ENCODE measurements at places on chromosomes 1 and 21. TPM values are rescaled to one million over a fixed set of nuclear protein-coding genes. Genes with fewer than 3 reads are reported as not detected.

CRYBG2 gene
- total RNA-seq, result 18.5 TPM

CSMD2 gene
- 0.40 TPM for total RNA-seq

BPNT1 gene
- 23.9 TPM for total RNA-seq

SYTL1 gene
- total RNA-seq, result 28.7 TPM

ARF1 gene
- total RNA-seq, result 439 TPM

CFHR1 gene
- not detected for total RNA-seq

KLHDC9 gene
- 7.4 TPM for total RNA-seq

DIRAS3 gene
- not detected for total RNA-seq

ERICH3 gene
- 3.8 TPM for total RNA-seq

TMEM200B gene
- total RNA-seq, result 2.1 TPM

- DNase-seq, result no peak
These were observed 905 bp downstream of the LIX1L start for GRCh38 chr1:145956781-145957442.

DNA sequence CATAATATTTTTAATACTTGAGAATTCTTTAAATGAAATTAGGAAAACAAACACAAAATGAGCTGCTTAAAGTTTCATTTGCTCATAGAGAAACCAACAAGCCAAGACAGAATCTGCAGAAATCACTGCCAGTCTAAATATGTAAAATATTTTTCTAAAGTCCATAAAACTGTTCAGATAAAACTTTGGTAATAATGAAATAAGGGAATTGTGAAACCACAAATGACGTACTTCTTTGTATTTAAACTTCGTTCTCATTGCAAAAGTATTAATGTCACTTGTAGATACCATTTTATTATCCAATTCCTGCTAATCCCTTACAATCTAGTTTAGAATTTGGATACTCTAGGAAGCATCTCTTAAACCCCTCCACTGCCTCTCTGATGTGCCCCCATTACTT lies 234.5 kb upstream of the NEGR1 start:
- no peak for DNase-seq

DNA sequence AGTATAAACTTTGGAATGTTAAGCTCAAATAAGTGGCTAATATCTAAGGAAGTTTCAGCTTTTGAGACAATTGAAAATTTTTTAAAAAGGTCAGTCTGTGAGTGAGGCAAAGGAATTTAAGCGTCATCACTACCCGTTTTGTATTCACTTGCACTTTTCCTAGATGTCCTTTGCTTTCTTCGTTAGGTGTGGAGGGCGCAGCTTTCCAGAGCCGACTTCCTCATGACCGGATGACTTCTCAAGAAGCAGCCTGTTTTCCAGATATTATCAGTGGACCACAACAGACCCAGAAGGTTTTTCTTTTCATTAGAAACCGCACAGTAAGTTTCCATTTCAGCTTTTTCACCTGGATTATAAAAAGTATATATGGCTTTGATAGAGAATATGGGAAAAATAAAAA lies 30.9 kb downstream of the KDM1A start:
- no peak for DNase-seq

GRCh38 chr1:220007438-220007837 lies 38.9 kb downstream of the EPRS1 start:
- no peak for DNase-seq

- no peak for DNase-seq
These were observed 4.3 kb downstream of the SLC9A1 start for GRCh38 chr1:27150641-27151040.

DNA sequence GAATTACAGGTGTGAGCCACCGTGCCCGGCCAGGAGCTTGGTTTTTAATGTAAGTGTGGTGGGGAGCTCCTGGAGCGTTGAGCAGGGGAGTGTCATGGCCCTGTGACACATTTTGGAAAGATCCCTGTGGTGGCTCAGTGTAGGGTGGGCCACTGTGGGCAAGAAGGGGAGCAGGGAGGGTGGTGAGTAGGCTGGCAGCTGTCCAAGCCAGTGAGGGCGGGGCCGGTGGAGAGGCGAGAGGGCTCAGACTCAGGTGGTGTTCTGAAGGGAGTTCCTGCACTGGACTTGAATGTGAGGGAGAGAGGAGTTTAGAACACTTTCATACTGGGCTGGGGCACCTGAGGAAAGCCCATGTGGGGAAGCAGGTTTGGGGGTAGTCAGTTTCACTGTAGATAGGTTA lies 3.1 kb upstream of the EVA1B start:
- DNase-seq, result no peak

DNA sequence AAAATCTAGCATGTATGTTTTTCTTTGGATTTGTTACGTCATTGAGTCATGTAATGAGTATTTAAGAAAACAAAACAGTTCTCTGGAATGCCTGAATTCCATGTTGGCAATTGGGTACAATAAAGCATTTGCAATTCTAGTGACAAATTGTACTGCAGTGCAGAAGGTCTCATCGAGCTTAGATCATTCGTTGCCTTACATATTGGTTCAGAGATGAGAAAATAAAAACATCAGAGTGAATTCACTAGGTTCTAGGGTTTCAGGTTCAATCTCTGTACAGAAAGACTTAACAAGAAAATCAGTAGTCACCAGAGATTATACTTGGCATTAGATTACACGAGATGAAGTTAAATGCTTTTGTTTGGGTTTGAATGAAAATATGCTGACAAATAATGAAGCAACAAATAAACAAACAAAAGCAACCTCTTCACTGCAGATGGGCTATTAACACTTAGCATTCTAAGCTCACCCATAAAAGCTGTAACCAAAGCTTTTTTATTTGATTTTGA lies 124.7 kb downstream of the RYR2 start:
- DNase-seq, result no peak

DNA sequence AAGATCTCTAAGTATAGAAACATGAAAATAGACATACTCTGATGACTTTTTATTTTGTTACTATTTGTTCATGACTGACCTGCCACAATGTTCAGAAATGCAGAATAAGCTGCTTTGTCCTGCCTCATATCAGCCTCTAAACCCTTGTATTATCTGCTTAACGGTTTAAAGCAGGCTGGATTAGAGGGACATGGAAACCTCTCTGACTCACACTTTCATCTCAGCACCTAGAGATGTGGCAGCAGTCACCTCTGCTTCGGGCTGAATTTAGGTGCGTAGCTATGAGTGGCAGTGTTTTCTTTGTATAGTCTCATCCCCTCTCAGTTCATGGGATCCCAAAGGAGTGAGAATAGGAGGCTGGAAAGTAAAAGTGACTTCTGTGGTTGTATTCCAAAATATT lies 255.4 kb downstream of the RGS7 start:
- DNase-seq, result no peak

DNA sequence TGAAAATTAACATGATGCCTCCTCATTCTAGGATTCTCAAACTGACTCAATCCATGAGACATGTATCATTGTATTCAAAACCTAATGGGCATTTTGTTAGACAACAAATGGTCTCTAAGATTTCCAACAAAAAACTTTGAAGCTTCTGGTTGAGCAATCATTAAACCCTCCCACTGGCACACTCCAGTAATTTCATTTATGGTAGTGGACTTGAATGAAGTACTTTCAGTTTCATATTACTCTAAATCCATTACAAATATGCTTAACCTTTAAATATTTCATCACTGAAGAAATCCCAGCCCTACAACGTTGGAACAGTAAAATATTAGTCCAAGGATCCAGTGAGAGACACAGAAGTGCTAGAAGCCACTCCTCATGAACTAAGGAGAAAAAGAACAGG lies 43.5 kb downstream of the GBP6 start:
- no peak for DNase-seq

- no peak for DNase-seq
These were observed 2.1 kb upstream of the CD58 start for GRCh38 chr1:116572771-116573430.

DNA sequence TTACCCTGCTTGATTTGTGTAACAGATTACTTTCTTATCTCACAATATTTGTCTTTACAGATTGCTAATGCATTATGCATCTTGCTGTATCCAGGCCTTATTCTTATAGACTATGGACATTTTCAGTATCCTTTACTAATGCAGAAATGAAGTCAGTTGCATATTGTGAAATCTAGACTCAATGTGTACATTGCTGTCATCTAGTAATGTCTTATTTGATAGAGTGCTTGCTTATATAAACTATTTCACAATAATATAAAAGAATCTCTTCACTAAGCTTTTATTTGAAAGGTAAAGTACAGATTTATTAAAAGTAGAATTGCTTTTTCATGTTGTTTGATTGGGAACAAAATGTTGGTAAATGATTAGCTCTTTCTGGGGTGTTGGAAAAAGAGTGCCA lies 39.6 kb downstream of the ALG6 start:
- no peak for DNase-seq

DNA sequence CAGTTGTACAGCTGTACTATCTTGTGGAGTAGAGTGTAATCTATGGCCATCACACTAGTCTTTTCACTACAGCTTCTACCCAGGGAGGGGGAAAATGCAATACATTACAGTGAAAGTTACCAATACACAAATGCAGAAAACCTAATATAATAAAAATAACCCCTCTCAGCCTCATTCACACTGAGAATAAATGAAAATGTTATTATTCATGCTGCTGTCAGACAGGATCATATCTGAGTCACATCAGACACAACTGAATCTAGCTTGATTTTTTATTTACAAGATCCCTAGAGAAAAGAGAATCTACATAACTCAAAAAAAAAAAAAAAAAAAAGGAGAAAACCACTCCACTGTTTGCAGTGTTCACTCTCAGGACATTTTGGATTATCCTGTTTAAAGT lies 293.9 kb upstream of the ESRRG start:
- no peak for DNase-seq

GRCh38 chr1:200918006-200918405 lies 23.3 kb downstream of the INAVA start:
- DNase-seq, result no peak

DNA sequence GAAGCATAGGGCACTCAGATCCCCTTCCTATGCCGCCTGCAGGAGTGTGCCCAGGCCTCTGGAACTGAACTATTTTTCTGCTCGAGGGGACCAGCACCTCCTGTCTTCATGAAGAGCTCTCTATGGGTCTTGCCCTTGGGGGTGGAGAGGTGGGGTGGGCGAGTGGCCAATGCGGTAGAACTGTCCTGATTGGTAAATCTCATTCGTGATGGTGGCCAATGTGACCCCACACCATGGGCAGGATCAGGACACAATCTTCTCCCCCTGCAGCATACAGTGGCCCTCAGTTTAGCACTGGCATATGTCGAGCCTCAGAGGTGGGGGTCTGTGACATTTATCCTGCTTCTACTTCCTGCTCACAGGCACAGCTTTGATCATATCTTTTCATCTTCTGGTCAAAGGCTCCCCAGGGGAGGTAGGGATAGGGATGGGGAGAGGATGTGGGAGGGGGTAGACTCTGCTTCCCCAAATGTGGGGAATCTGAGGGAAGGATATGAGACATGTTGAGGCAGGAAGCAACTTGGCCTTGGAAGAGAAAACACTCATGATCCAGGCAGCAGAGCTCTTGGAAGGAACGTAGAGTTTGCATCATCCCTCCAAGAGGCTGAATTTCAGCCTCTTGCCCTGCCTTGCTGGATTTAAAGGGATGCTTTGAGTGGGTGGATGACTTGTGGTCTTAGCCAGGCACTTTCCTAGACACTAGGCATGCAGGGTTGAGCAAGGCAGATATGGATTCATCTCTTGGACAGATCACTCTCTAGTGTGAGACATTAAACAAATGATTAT lies 81.8 kb downstream of the LAMC2 start:
- no peak for DNase-seq

DNA sequence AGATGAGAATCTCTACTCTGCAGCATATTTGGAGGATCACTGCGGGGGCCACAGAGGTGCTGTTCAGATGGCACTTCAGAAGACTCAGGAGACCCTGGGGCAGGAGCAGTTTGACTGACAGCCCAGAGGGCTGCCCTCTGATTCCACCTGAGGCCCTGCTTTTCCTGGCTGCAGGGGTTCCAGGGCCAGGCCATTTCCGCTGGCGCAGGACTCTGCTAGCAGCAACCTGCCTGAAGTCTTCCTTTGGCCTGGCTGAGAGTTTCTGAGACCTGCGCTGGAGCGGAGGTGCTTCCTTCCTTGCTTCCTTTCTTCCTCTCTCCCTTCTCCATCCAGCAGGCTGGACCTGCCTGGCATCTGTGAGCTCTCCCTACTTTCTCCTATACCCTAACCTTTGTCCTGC lies 11.8 kb downstream of the PCSK9 start:
- DNase-seq, result no peak

DNA sequence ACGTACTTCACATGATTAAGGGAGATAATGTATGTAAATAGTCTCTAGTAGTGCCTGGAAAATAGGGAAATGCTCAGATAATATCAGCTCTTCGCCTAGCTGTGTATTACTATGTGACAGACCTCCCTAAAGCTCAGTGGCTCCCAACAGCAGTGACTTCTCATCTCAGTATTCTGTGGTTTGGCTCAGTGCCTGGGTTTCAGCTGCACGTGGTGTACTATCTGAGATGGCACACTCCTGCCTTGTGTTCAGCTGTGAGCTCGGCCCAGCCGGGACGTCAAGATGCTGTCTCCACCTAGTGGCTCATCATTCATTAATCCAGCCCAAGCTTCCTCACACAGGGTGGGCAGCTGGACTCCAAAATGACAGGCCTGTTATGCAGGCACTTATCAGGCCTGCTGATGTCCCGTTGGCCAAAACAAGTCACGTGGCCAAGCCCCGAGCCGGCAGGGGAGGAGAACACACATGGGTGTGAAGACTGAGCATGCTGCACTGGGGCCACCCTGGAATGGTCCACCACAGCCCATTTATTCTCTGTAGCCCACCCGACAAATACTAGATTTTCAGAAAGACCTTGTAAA lies 17.8 kb downstream of the SLFNL1 start:
- DNase-seq, result peak; percentile 97

DNA sequence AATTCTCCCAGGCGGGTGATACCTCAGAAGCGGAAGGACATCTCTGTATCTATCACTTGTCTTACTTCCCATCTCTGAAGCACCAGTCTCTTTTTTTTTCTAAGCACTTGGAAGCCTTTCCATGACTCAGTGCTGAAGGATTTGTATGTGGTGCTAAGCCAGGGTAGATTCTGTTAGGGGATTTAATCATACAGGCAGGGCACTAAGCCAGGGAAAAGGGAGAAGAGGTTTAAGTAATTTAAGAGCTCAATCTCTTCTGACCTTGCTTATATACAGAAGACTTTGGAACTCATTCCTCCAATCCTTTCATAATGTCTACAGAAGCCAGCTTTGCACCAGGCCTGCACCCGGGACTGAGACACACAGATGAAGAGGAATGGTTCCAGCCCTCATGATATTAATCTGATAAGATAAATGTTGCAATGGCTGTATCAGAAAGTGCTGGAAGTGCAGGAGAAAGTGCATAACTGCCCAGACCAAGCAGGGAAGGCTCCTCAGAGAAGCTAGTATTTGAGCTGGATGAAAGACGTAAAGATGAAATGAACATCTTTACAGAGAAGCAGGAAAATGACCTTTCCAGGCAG lies 11.0 kb downstream of the FAM163A start:
- DNase-seq, result no peak

- DNase-seq, result no peak
These were observed 151.7 kb downstream of the DAB1 start for GRCh38 chr1:57272150-57272549.
